D341Med (cell line): ENCODE measurements at places on chromosomes 2 and 18.

GRCh38 chr2:238254095-238254723 is 14.4 kb upstream of the HES6 start:
- DNase-seq, result no peak

GRCh38 chr2:206217743-206218142 is 56.7 kb upstream of the ZDBF2 start:
- DNase-seq, result no peak

DNA sequence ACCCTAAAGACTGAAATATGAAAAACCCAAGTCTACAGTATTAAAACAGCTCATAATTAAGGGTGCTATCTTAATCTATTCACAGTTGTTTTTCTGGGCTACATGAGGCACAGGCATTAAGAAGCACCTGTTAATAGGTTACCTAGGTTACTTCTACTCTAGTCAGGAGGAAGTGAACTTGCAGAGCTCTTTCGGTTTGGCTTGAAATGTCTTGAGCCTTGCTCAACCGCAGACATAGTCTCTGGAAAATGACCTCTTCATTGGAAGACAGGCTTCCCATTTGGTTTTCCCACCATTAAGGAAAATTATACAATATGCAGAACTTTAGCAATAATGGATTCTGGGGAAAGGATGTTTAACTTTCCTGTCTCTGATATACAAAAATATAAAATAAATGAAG is 142.3 kb upstream of the KCNJ3 start:
- DNase-seq, result no peak

GRCh38 chr2:20523073-20523798 is 76.4 kb downstream of the RHOB start:
- DNase-seq, result no peak

GRCh38 chr18:36468161-36468560 is 170.6 kb downstream of the FHOD3 start:
- DNase-seq, result no peak

DNA sequence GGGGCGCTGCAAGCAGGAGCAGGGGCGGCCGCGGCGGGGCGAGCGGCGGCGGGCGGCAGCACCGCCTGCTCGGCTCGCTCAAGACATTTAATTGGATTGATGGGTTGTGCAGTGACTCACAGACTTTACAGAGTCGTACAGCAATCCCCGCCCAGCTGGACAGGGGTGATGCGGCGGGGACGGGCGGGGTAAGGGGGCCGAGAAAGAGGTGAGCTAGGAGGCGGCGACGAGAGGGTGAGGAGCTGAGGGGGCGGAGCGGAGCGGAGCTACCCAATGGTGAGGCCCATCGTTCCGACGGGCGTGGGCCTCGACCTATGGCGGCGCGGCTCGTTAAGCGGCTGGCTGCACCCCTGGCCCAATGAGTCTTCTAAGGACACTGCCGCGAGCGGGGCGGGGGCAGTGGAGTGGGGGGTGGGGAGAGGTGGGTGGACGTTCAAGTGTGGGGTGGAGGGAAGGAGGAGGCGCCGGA is 97.1 kb upstream of the SERTAD2 start:
- peak; percentile 94 for DNase-seq

- no peak for DNase-seq
Measured at GRCh38 chr2:119683713-119684443, 4.9 kb downstream of the TMEM177 start.

- DNase-seq, result no peak
Measured at GRCh38 chr2:5504756-5505155, 187.4 kb upstream of the SOX11 start.

DNA sequence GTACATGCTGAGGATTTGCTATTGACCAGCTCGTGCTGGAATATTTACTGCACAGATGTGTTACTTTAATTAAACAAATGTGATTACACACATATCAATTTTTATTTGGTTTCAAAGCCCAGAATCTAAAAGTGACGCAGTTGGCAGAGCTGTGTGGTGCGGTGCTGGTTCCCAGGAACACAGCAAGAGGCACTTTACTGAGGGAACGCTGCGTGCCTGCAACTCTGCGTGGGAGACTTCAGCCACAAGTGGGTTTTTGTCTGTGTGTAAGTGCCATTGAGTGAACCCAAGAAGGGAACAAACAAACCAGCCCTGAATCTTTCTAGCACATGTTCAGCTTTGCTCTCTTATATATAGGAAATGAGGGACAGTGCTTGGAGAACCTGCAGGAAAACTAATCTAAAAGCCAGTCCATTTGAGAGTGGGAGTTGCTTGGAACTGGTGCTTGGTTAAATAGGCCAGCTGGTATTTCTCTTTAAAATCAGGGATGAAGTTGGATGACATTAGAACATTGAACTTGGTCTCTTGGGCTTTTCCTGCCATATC is 196.6 kb upstream of the CELF4 start:
- DNase-seq, result no peak

GRCh38 chr2:236896688-236897087 is 189.0 kb upstream of the COPS8 start:
- DNase-seq, result no peak

- DNase-seq, result no peak
Measured at GRCh38 chr2:7627583-7627982, 710.4 kb downstream of the RNF144A start.

GRCh38 chr2:47232738-47233415 is 77.8 kb upstream of the STPG4 start:
- DNase-seq, result no peak
